ENCODE measurements at places on chromosomes 1 and 21.

DNA sequence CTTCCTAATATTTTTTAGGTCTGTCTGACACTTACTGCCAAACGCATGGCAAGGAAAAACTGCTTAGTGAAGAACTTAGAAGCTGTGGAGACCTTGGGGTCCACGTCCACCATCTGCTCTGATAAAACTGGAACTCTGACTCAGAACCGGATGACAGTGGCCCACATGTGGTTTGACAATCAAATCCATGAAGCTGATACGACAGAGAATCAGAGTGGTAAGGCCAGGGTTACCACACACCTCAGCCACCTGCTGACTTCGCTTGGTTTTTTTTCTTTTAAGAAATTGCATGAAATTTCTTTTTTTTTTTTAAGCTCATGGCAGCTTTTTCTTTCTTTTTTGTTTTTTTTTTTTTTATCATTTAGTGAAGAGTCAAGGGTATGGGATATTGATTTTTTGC, 17.2 kb downstream of the ATP1A1 start:
- DNase-seq = no peak

DNA sequence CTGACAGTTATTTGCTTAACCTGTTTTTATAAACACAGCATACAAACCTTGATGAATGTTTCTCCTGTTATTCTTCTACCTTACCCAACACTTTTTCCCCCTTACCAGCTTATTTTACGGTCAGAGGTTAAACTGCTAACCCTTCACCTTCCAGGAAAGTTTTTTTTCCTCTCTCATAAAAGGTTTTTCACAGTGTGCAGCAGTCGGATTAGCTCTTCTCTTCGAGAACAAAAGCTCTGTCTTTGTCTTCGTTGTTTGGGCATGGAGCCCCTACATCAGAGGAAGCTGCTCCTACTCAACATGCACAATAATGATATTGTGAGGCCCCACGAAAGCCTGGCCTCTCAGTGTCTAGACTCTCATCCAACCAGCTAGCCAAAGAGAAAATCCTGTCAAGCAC, 42.0 kb downstream of the DENND1B start:
- no peak for DNase-seq

DNA sequence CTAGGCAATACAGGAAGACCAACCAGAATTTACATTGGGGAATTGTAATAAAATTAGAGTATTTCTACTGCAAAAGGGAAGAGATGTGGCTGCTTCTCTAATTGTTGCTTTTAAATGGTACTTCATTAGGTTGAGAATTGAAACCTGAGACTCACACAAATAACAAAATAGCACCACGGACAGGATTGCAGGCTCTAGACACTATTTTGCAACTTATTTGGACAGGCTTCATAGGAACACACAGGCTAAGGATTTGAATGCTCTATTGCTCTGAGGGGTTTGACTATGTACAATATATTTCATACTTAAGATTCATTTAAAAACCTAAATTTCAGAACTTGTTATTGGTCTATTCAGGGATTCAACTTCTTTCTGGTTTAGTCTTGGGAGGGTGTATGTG, 79.6 kb downstream of the ATP1B1 start:
- DNase-seq = no peak

GRCh38 chr1:156897078-156897825, 3.7 kb downstream of the PEAR1 start:
- peak; percentile 70 for DNase-seq

- no peak for DNase-seq
Observed at GRCh38 chr1:1540818-1541628, 599 bp upstream of the TMEM240 start.

All from renal cortical epithelial cell (primary cell).